ENCODE measurements at places on chromosomes 4 and X.

DNA sequence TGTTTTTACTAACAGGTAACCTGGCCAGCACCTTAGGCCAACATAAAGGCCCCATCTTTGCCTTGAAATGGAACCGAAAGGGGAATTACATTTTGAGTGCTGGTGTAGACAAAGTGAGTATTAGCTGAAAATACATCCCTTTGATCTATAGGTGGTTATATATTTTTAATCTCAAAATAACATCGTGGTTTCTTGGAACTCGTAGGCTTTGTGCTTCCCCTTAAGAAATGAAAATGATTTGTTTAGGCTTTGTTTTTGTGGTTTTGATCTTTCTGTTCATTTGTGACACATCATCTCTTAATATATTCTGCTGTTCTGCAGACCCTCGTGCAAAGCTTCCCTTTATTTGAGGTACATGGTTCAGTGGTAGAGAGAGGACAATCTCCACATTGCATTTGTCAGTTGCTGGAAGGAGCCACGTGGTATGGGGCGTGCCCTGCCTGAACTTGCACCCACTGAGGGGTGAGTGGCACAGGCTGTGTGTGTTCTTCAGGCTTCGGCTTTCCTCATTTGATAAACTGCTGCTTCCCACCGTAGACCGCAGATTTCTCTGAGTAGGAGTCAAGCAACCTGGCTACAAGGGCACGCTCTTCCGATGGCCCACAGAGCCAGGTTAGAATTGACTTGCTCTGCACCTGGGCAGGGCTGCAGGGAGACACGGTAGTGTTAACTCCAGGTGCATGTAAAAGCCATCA lies 72.2 kb downstream of the GPR143 start:
- DNase-seq, result no peak

DNA sequence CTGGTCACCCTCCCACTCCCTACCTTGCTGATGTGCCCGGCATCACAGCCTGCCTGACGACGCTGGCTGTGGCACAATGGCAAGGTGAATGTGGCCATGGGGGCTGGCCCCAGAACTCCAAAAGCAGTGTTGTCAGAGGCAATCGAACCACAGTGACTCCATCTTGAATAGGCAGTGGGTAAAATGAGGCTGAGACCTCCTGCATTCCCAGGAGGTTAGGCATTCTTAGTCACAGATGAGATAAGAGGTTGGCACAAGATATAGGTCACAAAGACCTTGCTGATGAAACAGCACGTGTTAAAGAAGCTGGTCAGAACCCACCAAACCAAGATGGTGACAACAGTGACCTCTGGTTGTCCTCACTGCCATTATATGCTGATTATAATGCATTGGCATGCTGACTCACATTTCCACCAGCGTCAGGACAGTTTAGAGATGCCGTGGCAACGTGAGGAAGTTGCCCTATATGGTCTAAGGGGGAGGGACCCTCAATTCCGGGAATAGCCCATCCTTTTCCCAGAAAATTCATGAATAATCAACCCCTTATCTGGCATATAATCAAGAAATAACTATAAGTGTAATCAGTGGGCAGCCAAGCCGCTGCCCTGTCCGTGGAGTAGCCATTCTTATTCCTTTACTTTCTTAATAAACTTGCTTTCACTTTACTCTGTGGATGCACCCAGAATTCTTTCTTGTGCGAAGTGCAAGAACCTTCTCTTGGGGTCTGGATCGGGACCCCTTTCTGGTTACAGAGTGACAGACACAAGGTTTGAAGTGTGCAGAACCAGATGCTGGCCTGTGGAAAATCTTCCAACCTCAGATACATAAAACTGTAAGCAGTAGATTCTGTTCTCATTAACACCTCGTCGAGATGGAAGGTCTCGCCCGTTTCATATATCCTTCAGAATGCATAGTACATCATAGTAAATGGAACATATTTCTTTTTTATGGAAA lies 26.8 kb upstream of the CLDN24 start:
- no peak for DNase-seq

DNA sequence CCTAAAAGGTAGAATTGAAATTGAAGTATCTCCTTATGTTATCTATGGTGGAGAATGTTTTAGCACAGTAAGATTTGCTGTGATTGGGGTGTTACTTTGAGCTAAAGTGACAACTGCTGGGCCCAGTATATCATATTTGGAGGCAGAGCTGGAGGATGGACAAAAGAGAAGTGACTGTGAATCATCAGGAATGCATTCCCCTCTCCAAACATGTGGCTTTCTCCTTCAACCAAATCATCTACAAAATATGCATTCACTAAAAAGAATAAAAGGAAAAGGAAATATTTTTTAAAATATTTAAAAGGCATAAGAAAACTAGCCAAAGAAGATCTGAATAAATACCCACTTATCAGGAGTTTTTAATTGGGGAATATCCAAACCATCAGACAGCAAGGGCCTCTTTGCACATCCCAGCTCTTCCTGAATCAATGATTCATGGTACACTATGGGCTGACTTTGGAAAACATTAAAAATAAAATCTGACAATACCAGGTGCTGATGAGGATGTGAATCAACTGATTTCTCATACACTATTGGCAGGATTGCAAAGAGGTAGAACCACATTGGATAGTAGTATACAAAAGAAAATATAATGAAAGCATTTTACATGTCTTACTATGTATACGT lies 671.7 kb upstream of the NR3C2 start:
- no peak for DNase-seq

DNA sequence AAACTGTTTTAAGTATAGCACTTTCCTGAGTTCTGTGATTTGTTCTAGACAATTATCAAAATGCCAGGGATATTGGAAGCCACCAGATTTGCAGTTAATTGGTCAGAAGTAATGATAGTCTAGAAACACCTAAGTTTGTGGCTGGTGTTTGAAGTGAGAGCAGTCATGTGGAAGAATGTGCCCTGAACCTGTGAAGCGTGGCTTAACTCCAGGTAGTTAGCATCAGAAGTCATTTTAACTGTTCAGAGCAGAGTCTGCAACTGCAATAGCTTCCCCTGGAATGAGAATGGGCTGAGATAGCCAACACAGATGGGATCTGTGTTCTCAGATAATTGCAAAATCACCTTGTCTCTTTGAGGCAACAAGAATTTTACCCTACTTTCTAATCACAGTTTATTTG lies 255.1 kb upstream of the GK2 start:
- no peak for DNase-seq

DNA sequence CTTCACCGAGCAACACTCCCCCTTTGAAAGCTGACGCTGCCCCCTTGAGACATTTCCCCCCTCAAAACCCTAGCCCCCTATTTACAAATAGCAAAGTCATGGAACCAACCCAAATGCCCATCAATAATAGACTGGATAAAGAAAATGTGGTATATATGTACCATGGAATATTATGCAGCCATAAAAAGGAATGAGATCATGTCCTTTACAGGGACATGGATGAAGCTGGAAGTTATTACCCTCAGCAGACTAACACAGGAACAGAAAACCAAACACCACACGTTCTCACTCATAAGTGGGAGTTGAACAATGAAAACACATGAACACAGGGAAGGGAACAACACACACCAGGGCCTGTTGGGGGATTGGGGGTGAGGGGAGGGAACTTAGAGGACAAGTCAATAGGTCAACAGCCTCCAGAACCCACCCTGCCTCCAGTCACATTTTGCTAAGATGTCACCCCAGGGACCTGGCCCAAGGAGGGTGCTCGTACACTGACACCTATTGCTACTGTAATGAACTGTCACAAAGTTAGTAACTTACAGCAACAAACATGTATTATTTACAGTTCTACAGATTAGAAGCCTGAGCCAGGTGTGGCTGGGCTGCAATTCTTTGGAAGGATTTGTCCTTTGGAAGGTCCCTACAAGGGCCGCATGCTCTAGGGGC lies 20.6 kb downstream of the SCD5 start:
- no peak for DNase-seq
